CD8-positive, alpha-beta memory T cell (primary cell): ENCODE measurements at places on chromosomes 4 and X. TPM values are rescaled to one million over a fixed set of nuclear protein-coding genes. Genes with fewer than 3 reads are reported as not detected.

GRCh38 chrX:45622042-45622423 lies 421.4 kb upstream of the DIPK2B start:
- DNase-seq, result no peak
- H3K27ac ChIP-seq, result no peak overlapping the region
- no peaks in the 10 kb centered on the region for H3K27me3 ChIP-seq
- no peaks in the 10 kb centered on the region for H3K36me3 ChIP-seq
- no peaks in the 10 kb centered on the region for H3K4me1 ChIP-seq

Gene PDCL2
- not detected for total RNA-seq

Gene THAP9
- 1.6 TPM for total RNA-seq

GRCh38 chr4:81966676-81967075 lies 407.1 kb downstream of the HNRNPD start:
- no peaks in the 10 kb centered on the region for H3K36me3 ChIP-seq
- H3K27ac ChIP-seq, result no peak overlapping the region
- no peak for DNase-seq
- no peak overlapping the region for H3K4me3 ChIP-seq

Gene YIPF6
- 17.5 TPM for total RNA-seq

DNA sequence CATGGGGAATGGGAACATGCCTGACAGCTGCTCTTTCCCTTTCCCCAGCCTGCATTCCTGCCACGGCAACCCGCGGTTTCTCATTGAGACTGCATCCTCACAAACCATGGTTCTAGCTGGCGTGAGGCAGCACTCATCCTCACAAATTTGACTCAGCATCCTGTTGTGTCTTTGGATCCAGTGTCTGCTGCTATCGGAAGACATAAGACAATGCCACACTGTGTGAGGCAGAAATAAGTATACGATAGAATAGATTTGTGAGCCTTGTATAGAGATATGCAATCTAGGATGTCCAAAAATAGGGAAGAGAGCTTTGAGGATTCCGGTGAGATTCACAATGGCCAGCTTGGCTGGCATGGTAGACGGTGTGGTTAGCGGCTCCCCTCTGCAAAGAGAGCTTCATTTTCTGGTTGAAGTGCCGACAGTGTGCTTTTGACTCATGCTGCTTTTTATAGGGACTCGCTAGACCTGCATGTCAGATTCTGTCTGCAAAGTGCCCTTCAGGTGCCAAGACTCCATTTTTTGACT lies 161.3 kb upstream of the PSAPL1 start:
- DNase-seq, result no peak
- no peaks in the 10 kb centered on the region for H3K4me1 ChIP-seq
- H3K36me3 ChIP-seq, result no peaks in the 10 kb centered on the region
- no peak overlapping the region for H3K27ac ChIP-seq

Gene FGF13
- total RNA-seq, result not detected

Gene CENPVL1
- total RNA-seq, result not detected
